HepG2 (cell line): ENCODE measurements at places on chromosomes 16 and 17. TPM values are rescaled to one million over a fixed set of nuclear protein-coding genes. Genes with fewer than 3 reads are reported as not detected.

The CCDC92B gene
- not detected in 2 replicates for total RNA-seq

The ADAD2 gene
- total RNA-seq = not detected in 2 replicates

DNA sequence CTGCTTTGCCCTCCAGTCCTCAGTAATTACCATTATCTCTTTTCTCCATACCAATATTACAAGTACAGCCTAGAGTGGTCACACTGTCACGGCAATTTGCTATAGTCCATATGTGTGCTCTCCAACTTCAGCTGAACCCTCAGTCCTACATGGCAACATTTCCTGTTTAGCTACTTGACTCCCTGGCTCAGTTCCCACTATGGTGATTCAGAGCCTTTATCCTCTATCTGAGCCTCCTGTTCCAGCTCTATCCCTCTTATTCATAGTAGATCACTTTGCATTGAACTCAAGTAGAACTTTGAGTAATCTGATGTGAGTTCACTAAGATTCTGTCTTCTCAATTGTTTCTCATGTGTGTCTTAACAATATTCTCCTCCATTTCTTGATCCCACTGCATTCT lies 43.7 kb upstream of the GOSR1 start:
- no peak for DNase-seq

- DNase-seq = no peak
These were observed 8.7 kb upstream of the ZNF469 start for GRCh38 chr16:88373927-88374492.

DNA sequence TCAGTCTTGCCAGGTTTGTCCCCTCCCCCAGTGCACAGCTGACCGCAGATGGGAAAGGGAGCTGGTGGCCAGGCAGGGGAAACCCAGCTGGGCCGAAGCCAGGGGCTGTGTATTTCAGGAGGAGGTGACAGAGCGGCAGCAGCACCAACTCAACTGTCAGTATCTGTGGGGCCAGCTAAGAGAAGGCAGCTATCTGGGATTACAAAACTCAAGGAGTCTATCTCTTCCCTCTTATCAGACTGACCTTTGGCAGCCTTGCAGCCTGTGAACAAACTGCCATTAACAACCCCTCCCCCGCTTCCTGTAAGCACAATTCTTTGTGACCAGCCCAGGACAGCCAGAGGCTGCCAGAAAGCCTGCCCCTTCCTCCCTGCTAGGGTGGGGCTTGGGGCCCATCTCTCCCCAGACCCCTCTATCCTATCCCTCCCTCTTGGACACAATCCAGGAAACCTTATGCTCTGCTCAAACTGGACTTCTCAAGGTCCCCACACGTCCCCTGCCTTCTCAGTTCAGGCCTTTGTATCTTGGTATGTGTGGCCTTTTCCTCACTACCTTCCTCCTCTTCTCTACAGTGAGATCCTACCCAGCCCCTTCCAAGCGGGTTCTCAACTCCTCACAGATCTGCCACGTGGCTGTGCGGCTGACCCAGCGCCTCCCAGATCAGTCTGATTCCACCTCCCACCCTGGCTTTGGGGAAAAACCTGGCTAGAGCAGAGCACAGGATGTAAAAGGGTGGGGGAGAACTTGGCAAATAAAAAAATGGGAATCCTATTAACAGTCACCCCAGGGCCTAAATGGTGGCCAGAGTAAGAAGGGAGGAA lies 10.5 kb downstream of the ST3GAL2 start:
- DNase-seq = peak; percentile 100

The CAVIN1 gene
- 25.5 and 26.0 TPM in 2 replicates for total RNA-seq

GRCh38 chr17:58254803-58255202 lies 16.4 kb downstream of the LPO start:
- DNase-seq = no peak

- DNase-seq = peak; percentile 6
These were observed 1.7 kb downstream of the SLFN5 start for GRCh38 chr17:35244341-35245195.

GRCh38 chr17:43406676-43407645 lies 8.2 kb downstream of the ARL4D start:
- no peak for DNase-seq

The ADAP2 gene
- total RNA-seq = 0.51 and 0.73 TPM in 2 replicates

The PYDC1 gene
- not detected in 2 replicates for total RNA-seq

DNA sequence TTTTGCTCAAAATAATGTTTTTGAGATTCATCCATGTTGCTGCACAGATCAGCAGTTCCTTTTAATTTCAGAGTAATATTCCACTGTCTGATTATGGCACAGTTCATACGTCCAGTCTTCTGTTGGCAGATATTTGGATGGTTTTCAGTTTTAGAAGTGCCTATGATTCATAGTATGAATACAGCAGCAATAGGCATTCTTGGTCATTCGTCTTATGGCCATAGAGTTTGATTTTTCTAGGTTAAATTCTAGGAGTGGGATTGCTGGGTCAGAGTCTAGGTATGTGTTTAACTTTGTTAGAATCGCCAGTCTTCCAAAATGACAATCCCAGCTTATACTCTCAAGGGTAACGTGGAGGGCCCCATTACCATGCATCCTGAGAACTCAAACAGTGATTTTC lies 11.5 kb upstream of the IL34 start:
- DNase-seq = no peak

The SMIM22 gene
- total RNA-seq = not detected in 2 replicates

DNA sequence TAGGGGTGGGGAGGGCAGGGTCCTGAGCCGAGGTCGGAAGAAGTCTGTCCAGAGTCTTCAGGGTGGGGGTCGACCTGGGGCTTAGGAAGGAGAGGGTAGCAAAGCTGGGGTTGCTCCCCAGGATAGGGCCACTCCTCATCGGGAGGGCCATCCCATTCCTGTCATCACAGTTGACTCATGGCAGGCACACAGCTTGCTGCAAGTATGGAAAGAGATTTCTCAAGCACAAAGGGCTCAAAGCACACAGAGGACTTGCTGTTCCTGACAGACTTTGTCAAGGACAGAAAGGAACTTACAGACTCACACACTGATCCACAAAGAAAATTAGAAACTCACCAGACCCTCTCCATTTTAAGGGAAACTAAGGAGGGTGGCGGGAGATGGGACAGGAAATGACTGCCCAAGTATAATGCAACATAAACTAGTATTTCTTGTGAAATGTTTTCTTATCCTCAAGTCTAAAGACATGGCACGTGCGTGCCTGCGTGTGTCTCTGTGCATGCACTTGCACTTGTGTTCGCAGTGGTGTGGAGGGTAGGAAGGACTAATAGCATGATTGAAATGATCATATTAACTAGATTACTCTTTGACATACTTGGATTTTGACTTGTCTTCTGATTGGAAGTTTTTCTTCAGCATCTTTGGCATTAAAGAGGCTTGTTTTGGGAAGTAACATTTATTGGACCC lies 2.4 kb downstream of the AOC2 start:
- peak; percentile 23 for DNase-seq

GRCh38 chr17:42276609-42277341 lies 584 bp upstream of the STAT5B start:
- DNase-seq = peak; percentile 73

The ANKRD40CL gene
- 0.11 TPM in 1 of 2 replicates, not detected in the other for total RNA-seq

GRCh38 chr17:78081551-78081950 lies 47.0 kb downstream of the TMC6 start:
- no peak for DNase-seq

DNA sequence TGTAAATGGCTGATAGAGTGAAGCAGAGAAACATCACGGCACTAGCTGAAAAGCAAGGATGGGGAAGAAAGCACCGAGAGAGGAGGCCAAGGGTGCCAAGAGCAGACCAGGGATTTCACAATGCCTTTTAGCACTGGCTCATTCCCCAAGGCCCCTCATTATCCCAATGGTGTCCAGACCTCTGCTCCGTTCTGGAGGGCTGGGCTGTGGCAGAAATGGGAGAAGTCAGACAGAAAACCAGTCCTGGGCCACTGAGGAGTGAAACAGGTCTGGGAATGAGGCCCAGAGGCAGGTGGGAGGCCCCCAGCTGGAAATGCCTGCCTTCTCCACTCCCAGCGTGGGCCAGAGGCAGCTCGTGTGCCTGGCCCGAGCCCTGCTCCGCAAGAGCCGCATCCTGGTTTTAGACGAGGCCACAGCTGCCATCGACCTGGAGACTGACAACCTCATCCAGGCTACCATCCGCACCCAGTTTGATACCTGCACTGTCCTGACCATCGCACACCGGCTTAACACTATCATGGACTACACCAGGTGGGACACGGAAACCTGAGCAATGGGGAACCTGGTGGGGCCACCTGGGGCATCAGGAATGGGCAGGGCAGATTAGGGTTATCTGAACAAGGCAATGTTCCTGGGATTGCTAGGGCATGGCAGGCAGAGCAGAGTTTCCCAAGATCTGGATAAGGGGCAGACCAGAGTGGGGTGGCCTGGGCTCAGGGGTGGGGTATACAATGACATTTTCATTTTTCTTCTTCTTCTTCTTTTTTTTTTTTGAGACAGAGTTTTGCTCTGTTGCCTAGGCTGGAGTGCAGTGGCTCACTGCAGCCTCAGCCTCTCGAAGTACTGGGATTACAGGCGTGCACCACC lies 20.3 kb downstream of the ANKRD40 start:
- DNase-seq = peak; percentile 85

DNA sequence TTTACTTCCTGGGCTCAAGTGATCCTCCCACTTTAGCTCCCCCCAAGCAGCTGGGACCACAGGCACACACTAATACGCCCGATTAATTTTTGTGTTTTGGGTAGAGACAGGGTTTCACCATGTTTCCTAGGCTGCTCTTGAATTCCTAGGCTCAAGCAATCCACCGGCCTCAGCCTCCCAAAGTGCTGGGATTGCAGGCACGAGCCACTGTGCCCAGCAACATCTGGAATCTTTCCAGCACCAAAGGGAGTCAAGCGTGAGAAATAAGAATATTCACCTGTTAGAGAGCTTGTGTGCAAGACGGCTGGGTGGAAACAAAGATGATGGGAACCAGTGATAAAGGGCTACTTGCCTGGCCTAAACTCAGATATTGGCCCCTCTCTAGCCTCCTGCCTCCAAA lies 14.2 kb upstream of the ALOX12B start:
- no peak for DNase-seq

GRCh38 chr16:20331635-20332034 lies 4.3 kb upstream of the GP2 start:
- DNase-seq = no peak

- DNase-seq = no peak
These were observed 51.4 kb upstream of the SLC25A19 start for GRCh38 chr17:75340631-75341030.
